Endodermal cell (in vitro differentiated cells): ENCODE measurements at places on chromosomes 6 and 20. TPM values are rescaled to one million over a fixed set of nuclear protein-coding genes. Genes with fewer than 3 reads are reported as not detected.

DNA sequence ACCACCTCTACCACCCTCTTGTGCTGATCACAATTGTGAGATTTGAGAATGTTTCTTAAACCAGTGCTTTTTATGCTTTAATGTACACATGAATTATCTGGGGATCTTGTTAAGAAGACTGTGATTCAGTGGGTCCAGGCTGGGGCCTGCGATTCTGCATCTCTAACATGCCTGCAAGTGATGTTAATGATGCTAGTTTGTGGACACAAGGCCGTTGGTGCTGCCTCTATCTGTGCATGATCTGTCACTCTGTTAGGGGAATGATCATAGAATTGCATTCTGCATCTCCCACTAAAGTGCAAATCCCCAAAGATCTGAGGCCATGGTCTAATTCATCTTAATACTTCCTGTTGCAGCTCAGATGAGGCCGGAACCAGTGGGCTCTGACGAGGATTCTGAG lies 746.5 kb downstream of the PTPRT start:
- DNase-seq = no peak
- H3K27ac ChIP-seq = no peak overlapping the region
- no peaks in the 10 kb centered on the region for H3K27me3 ChIP-seq
- H3K36me3 ChIP-seq = no peaks in the 10 kb centered on the region
- H3K4me1 ChIP-seq = no peaks in the 10 kb centered on the region

GRCh38 chr6:138092686-138093085 lies 14.5 kb downstream of the PERP start:
- no peaks in the 10 kb centered on the region for H3K27me3 ChIP-seq
- H3K4me1 ChIP-seq = peaks cover 17% of the 10 kb centered on the region
- H3K27ac ChIP-seq = no peak overlapping the region
- no peak for DNase-seq
- H3K36me3 ChIP-seq = peaks cover 80% of the 10 kb centered on the region

GRCh38 chr6:47195011-47195650 lies 114.6 kb downstream of the TNFRSF21 start:
- peaks cover 12% of the 10 kb centered on the region for H3K4me1 ChIP-seq
- no peaks in the 10 kb centered on the region for H3K36me3 ChIP-seq
- H3K27me3 ChIP-seq = no peaks in the 10 kb centered on the region
- no peak for DNase-seq
- H3K4me3 ChIP-seq = no peak overlapping the region

DNA sequence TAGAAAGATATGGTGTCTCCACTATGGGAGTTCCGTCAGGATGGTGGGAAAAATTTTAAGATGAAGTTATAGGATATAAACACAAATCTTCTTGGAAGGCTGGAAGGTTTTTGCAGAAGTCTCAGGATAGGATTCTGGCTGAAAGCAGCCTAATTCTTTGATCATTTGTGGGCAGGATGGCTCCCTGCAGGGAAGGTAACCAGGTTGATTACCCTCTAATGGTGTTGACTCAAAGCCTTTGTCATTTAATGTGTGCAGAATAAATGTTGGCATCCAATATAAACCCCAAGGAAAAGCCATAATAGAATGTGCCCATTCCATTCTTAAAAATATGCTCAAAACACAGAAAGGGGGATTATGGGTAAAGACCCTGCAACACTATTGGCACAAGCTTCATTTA lies 204.3 kb downstream of the EPM2A start:
- peak overlapping the region; percentile 71 for H3K4me3 ChIP-seq
- no peak overlapping the region for H3K27ac ChIP-seq
- H3K4me1 ChIP-seq = peaks cover 33% of the 10 kb centered on the region
- no peaks in the 10 kb centered on the region for H3K36me3 ChIP-seq
- DNase-seq = peak; percentile 66

DNA sequence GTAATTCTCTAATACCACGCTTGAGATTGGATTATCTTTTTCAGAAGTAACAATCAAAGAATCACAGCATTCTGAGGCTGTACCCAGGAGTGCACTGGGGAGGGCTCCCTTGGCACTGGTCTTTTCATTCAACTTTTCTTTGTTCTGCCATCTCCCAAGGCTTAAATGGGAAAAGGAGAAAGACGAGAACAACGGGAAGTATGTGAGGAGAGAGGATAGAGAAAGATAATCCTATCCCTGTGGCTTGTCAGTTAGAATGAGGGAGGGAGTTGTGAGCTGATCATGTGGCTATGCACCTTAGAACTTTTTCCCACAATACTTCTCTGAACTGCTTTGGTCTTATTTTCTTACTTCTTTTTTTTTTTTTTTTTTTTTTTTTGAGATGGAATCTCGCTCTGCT lies 83.1 kb downstream of the CAP2 start:
- H3K27me3 ChIP-seq = no peaks in the 10 kb centered on the region
- H3K4me3 ChIP-seq = peak overlapping the region; percentile 13
- no peak overlapping the region for H3K27ac ChIP-seq

The ADGB gene
- 0.37 TPM in 1 of 2 replicates, not detected in the other for total RNA-seq

- no peaks in the 10 kb centered on the region for H3K27me3 ChIP-seq
- H3K4me1 ChIP-seq = no peaks in the 10 kb centered on the region
- H3K4me3 ChIP-seq = no peak overlapping the region
- no peak for DNase-seq
These were observed 100.6 kb upstream of the MLIP start for GRCh38 chr6:54010340-54011276.

DNA sequence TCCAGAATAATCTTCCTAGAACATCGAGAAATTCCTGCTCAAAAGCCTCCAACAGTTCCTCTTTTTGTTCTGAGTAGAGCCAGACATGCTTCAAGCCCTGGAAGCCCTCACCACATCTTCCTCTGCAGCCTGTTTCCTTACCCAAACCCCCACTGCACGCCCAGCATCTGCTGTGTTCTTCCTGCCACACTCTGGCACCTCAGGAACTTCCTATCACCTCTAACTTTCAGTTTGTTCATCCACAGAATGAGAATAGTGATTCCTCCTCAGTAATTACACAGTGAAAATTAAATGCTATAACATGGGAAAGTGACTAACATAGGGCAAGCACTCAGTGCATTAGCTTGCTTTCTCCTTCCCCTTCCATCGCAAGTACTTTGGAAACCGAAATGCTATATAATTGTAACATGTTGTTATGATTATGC lies 26.3 kb downstream of the C6orf89 start:
- no peak overlapping the region for H3K4me3 ChIP-seq
- H3K36me3 ChIP-seq = no peaks in the 10 kb centered on the region
- H3K4me1 ChIP-seq = no peaks in the 10 kb centered on the region
- H3K27me3 ChIP-seq = no peaks in the 10 kb centered on the region

GRCh38 chr20:37575884-37576283 lies 48.2 kb upstream of the BLCAP start:
- peak; percentile 76 for DNase-seq
- no peaks in the 10 kb centered on the region for H3K36me3 ChIP-seq
- H3K27me3 ChIP-seq = no peaks in the 10 kb centered on the region
- H3K4me1 ChIP-seq = no peaks in the 10 kb centered on the region
- H3K4me3 ChIP-seq = no peak overlapping the region

The LPA gene
- total RNA-seq = 0.46 to 0.80 TPM (median 0.47 TPM) in 3 replicates

DNA sequence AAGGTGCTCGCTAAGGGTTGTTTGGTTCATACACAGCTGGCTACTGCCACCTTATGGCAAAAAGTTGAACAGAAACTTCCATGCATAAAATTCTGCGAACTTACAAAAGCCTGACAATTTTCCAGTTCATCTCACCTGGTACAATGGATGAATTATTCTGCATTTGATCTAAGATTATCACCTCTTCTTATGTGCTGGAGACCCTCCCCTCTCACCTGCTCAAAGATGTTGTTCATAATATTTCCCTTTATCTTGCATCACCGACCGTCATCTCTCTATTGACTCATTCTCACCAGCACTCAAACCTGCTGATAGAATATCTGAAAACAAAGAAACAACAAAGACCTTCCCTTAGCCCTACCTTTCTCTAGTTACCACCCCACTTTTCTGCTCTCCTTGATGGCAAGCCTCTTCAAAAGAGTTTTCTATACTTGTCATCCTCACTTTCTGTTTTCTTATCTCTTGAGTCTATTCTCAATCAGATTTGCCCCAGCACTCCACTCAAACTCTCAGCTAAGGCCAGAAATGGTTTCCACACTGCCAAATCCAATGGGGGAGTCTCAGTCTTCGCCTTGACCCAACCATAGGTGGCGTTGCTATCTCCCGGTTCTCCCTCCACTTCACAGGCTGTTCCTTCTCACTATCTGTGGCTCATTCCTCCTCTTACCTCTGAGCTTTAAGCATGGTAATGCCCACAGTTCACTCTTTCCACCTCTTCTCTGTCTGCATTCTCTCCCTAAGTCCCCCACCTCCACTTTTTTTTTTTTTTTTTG lies 25.8 kb downstream of the SNRNP48 start:
- H3K36me3 ChIP-seq = peaks cover 18% of the 10 kb centered on the region
- peaks cover 42% of the 10 kb centered on the region for H3K27me3 ChIP-seq
- no peaks in the 10 kb centered on the region for H3K4me1 ChIP-seq
- H3K27ac ChIP-seq = no peak overlapping the region
- no peak overlapping the region for H3K4me3 ChIP-seq

The PAK5 gene
- total RNA-seq = 0.32 and 0.42 TPM in 2 replicates

- H3K27ac ChIP-seq = no peak overlapping the region
- no peaks in the 10 kb centered on the region for H3K27me3 ChIP-seq
- peaks cover 6% of the 10 kb centered on the region for H3K36me3 ChIP-seq
- H3K4me3 ChIP-seq = no peak overlapping the region
- H3K4me1 ChIP-seq = no peaks in the 10 kb centered on the region
These were observed 130.3 kb downstream of the HACE1 start for GRCh38 chr6:104729433-104729832.

GRCh38 chr6:159052720-159053119 lies 7.9 kb upstream of the TAGAP start:
- no peaks in the 10 kb centered on the region for H3K27me3 ChIP-seq
- no peak overlapping the region for H3K4me3 ChIP-seq
- H3K27ac ChIP-seq = no peak overlapping the region
- H3K4me1 ChIP-seq = no peaks in the 10 kb centered on the region

- peaks cover 7% of the 10 kb centered on the region for H3K4me1 ChIP-seq
- H3K4me3 ChIP-seq = peak overlapping the region; percentile 95
- H3K27me3 ChIP-seq = no peaks in the 10 kb centered on the region
These were observed 4.8 kb upstream of the TMEM14A start for GRCh38 chr6:52666071-52666470.

DNA sequence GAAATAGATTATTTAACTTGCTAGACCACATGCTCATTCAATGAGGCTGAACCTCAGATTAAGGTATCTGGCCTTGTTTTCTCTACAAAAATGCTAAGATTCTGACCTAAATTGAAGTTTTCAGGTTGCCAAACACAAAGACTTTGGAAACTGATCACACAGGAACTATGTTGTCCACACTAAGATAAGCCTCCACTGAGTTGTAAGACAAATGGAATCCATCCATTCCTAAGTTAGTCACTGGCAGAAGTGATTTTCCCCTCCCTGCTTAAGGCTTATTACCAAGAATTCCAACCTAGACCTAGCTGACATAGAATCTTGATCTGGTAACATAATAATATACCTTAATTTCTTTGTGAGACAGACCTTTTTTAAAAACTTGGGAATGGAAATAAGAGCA lies 608.1 kb downstream of the TENT5A start:
- H3K4me1 ChIP-seq = no peaks in the 10 kb centered on the region
- no peaks in the 10 kb centered on the region for H3K36me3 ChIP-seq
- H3K27ac ChIP-seq = no peak overlapping the region
- DNase-seq = no peak
- no peaks in the 10 kb centered on the region for H3K27me3 ChIP-seq
- no peak overlapping the region for H3K4me3 ChIP-seq

The TRIM10 gene
- total RNA-seq = not detected in 3 replicates

GRCh38 chr20:49668181-49668877 lies 45.3 kb downstream of the B4GALT5 start:
- H3K27me3 ChIP-seq = no peaks in the 10 kb centered on the region
- no peaks in the 10 kb centered on the region for H3K36me3 ChIP-seq
- no peak overlapping the region for H3K4me3 ChIP-seq
- DNase-seq = no peak
- peaks cover 10% of the 10 kb centered on the region for H3K4me1 ChIP-seq

DNA sequence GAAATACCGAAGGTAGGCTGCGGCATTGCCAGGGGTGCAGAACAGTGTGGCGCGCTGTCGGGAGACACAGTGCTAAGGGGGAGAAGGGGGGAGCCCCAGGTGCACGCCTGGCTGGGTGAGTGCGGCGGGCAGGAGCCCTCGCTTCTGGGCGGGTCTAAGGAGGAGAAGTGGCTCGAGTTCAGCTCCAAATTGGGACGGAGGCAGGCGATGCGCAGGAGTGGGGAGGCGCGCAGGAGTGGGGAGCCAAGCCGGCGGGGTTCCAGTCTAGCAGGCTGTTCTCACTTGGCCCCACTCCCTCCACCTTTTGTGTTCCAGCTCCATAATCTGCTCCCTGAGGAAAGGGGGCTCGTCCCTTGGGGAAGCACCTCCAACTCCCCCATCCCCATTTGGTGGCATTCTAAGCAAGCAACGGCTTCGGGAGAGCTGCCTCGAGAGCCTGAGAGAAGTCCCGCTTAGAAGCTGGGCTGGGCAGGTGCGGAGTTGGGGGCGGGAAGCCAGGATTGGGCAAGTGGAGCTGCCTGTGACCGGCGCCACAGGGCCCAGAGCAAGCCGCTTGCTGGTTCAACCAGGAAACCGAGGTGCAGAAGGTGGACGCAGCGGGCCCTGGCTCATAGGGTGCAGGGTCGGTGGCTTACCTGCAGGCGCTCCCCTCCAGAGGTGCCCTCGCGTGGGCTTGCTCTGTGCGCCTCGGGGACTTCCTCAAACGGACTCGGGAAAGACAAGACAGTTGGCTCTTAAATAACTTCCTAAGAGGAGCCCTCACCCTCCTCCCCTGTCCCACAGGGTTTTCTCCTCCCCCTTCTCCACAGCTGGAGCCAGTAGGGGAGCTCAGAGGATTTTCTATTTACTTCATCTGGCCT lies at the start of gene F13A1:
F13A1 (minus strand) TSS at position 711 of the 860 bp plus-strand sequence. CDS start 1,998 bp downstream, outside the sequence.
- peak; percentile 88 for DNase-seq
- H3K36me3 ChIP-seq = no peaks in the 10 kb centered on the region
- peak within 1 kb of the TSS; percentile 70 for H3K4me3 ChIP-seq

The TGM2 gene
- 0.37 and 0.47 TPM in 2 replicates for total RNA-seq

DNA sequence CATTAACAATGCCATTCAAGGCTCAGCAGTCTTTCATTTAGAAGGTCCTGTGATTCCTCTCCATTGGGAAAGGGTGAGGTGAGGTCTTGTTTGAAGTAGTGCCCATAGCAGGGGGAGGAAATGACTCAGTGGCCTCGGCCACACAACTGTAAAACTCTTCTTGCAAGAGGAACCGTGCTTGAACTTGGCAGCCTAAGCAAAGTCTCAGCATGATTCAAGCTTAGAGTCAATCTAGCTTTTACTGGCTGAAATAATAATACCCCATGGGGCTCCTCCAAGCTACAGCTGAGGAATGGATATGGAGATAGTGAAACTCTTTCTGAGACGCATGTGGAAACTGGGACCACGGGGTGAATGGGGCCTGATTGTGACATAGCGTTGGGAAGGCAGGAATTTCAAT lies 428.2 kb downstream of the BMP2 start:
- no peaks in the 10 kb centered on the region for H3K36me3 ChIP-seq
- H3K27ac ChIP-seq = no peak overlapping the region
- DNase-seq = no peak
- H3K27me3 ChIP-seq = no peaks in the 10 kb centered on the region
